ENCODE measurements at places on chromosomes 5 and 9.
A peak's percentile ranks its signal among the peaks of the same experiment; 100 is the strongest.

DNA sequence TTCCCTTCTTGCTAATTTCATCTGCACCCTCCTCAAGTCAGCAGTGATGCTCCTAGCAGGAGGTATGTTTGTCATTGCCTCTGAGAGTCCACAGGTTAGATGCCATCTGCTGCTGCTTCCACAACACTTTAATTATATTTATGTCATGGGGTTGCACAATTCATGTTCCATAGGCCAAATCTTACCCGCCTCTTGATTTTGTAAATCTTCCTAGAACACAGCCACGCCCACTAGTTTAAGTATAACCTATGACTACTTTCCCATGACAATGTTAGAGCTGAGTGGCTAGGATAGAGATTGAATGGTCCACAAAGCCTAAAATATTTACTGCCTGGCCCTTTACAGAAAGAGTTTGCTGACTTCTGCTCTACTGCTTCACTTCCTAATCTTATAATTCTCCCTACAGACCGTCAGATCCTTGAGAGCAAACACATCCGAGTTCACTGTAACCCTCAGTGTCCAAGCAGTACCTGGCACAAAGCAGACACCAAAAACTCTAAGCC, 21.1 kb downstream of the LIFR start:
- peak; percentile 35 for DNase-seq

GRCh38 chr5:174935854-174936474, 211.6 kb downstream of the MSX2 start:
- DNase-seq: peak; percentile 74

GRCh38 chr9:124814164-124814535, 37.2 kb downstream of the OLFML2A start:
- DNase-seq: no peak

GRCh38 chr5:149423049-149423793, 44.1 kb upstream of the IL17B start:
- peak; percentile 45 for DNase-seq

- DNase-seq: no peak
Measured at GRCh38 chr9:124213396-124213795, 44.4 kb upstream of the NEK6 start.

DNA sequence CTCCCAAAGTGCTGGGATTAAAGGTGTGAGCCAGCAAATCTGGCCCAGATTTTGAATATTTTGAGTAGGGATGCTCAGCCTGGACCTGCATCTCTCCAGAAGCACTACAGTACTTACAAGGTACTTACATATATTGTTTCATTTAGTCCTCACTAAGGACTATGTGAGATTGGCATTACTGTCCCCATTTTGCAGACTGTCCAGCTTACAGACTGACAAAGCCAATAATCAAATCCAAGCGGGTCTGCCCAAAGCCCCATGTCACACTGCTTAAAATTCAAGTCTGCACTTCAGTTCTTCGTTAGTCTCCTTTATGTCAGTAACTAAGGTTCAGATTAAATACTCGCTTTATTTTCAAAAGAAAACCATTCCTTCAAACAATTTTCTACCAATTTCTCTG, 7.1 kb downstream of the MAPKAP1 start:
- no peak for DNase-seq

- no peak for DNase-seq
Measured at GRCh38 chr9:37974506-37975173, 70.7 kb upstream of the SLC25A51 start.

GRCh38 chr5:108059334-108059733, 322.6 kb downstream of the FBXL17 start:
- DNase-seq: no peak

DNA sequence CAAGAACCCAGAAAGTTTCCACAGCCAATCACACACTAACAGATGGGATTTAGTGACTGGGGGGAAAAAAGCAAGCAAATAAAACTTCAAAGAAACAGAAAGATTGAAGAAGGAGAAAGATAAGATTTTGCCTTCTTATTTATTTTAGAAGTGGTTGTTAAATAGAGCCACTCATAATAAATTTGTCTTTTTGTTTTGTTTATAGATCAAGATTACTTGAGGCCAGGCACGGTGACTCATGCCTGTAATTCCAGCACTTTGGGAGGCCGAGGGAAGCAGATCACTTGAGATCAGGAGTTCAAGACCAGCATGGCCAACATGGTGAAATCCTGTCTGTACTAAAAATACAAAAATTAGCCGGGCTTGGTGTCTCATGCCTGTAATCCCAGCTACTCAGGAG, 94.9 kb upstream of the RANBP3L start:
- DNase-seq: no peak

DNA sequence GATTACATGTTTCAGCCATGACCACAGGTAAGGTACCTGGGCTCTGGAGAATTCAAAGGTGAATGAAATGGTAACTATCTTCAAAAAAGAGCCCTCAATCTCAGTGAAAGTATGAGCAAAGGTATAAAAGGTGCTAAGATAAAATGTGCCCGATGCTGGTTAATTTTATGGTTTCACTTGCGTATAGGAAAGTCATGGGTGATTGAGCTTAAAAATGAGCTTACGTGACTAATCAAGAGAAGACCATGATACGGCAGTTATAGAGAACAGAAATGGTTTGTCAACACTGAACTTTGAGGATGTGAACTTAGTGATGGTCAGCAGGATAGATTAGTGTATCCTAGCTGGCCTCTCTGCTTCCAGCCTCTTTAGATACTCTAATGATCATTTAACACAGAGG, 320.1 kb downstream of the DEPDC1B start:
- no peak for DNase-seq

DNA sequence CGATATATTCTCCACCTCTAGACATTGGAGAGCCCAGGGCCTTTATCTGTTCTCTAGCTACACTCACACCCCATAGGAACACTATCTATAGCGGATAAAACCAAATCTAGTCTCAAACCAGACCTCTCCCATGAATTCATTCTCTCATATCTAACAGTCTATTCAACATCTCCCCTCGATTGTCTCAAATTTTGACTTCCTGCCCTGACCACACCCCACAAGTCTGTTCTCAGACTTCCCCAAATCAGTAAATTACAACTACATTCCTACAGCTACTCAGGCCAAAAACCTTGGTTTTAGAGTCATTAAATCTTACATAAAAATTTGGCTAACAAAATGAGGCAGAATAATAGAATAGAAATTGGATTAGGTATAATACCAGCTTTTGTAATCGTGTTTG, 12.5 kb upstream of the SLC1A3 start:
- no peak for DNase-seq

GRCh38 chr5:86968301-86968753, 299.4 kb upstream of the RASA1 start:
- DNase-seq: peak; percentile 55

DNA sequence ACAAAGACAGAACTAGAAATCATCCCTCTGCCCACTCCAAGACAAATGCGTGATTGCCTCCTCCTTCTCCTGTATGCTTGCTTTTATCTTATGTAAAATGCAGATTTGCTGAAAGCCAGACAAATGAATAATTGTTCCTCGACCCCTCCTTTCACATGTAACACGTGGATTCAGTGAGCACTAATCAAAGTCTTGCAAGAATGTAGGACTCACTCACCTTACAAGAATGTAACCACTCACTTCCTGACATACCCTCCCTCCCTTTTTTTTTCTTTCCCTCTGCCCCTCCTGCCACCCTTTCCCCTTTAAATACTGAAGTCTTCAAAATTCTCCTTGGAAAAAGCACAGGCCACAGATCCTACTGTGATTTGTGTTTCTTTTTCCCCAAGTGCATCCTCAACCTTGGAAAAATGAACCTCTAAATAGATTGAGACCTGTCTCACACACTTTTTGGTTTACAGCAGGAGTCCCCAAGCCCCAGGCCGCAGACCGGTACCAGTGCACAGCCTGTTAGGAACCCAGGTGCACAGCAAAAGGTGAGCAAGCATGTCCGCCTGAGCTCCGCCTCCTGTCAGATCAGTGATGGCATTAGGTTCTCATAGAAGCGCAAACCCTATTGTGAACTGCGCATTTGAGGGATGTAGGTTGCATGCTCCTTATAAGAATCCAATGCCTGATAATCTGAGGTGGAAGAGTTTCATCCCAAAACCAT, 29.4 kb upstream of the HSD17B3 start:
- no peak for DNase-seq

DNA sequence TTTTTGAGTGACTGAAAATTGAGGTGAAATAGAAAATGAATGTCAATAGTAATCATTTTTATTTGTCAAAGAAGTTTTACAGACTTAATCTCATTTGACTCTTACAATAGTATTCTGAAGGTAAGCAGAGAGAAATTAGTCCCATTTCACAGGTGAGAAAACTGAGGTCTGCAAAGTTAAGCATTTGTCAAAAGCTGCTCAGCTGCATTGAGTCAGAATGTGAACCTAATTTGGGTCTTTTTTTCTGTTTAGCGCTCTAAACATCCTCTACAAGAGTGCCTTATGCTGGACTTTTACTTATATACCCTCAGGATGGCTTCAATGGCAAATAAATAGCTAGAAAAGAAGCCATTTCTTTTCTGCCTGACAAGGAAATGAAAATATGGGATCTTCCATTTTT, 135.7 kb downstream of the RASGRF2 start:
- no peak for DNase-seq

DNA sequence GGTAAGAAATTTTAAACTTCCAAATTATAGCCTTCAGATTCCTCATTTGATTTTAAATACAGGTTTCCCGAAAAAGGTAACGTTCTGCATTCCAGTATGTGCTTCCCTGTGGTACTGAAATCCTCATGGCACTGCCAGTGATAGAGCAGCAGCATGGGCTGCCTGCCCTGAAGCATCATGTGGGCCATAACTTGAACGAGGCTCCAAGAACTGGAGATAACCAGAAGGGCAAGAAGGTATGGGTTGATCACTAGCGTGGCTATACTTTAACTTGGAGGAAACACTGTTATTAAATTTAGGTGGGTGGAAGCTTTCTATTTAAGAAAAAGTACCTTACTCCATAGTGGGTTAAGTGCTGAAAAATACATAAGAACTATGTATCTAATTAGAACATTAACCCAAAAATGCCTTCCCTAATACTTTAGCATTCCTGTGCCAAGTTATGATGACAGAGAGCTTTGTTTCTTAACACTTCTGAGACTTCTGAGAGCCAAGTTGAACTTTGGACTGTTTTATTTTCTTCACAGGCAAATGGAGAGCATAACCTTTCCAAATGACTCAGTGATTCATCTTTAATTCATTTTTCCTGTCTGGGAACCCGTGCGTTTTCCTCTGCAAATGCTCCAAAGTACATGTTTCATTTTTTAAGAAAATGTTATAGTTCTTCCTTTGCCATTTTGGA, 191.5 kb upstream of the GNA14 start:
- no peak for DNase-seq

GRCh38 chr5:141641634-141642267, 5.0 kb downstream of the RELL2 start:
- DNase-seq: no peak

DNA sequence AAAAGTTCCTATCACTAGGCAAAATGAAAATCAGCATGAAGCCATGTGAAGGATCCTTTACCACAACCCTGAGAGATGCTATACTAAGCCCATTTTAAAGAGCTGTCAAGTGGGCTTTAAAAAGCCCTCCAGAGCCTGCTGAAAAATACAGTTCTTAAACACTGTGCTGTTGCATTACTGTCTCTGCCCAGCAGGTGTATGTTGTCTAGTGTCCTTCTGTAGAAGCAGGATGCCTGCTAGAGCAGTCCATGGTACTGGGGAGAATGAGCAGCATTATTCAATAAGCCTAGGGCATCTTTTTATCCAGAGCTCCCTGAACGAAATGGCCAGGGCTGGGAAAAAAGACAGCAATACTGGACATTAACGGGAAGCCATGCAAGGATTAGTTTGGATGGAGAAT, 126.2 kb upstream of the PLCXD3 start:
- peak; percentile 58 for DNase-seq

DNA sequence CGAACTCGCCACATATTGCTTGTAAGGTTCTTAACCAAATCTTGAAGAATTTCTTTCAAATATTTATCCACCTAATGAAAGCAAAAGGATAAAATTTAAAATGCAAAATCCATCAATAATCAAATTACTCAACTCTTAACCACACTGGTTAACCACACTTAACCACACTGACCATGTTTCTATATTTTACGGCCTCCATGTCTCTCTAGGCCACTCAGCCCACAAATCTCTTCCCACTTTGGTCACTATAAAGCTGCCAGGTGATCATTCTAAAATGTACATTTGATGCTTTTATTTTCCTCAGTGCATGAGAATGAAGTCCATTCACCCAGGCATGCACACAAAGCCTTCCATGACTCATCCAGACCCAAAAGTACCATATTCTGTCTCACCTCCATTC, 56.4 kb upstream of the OR2K2 start:
- no peak for DNase-seq

GRCh38 chr9:124771867-124772679, 962 bp upstream of the NR6A1 start:
- DNase-seq: peak; percentile 85

DNA sequence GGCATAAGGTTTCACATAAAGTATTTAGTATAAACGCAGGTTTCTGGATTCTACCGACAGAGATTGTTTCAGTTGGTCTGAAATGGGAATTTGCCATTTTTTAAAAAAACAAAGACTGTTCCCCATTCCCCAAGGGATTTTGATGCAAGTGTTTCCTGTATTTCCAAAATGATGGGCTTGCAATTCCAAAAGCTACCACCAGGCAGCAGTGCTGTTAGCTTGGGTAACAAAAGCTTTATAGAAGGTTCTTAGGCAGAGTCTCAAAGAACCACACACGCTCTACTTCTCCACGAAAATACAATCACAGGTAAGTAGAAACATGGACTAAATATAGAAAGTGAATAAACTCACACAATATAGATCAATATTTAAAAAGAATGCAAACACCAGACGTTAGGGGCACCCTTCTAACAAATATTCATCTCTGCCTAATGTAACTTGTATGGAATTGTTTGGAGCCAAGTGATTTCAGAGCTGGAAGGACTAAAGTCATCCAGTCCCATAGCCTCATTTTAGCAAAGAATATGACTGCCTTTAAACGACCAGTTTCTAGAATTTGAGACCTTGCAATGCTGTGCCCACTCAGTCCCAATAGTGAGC, 154.3 kb downstream of the SPOCK1 start:
- peak; percentile 80 for DNase-seq

DNA sequence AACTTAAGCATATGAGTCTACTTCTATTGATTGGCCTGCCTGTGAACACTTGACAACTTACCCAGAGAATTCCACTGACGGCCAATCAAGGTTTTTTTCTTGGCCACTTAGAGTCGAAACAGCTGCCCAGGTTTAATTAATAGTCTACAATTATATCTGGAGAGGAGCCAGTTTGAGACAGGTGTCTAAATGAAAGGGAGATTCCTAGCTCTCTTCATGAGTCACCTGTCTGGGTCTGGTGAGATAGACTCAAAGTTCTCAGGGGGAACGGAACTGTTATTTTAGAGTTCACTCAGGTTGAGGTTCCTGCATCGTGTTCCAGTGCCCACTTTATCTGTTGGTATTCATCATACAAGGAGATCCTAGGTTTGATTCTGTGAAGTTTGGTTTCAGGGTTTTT, 111.0 kb downstream of the CD180 start:
- DNase-seq: peak; percentile 18

GRCh38 chr5:34959323-34959722, 30.0 kb downstream of the DNAJC21 start:
- DNase-seq: no peak

DNA sequence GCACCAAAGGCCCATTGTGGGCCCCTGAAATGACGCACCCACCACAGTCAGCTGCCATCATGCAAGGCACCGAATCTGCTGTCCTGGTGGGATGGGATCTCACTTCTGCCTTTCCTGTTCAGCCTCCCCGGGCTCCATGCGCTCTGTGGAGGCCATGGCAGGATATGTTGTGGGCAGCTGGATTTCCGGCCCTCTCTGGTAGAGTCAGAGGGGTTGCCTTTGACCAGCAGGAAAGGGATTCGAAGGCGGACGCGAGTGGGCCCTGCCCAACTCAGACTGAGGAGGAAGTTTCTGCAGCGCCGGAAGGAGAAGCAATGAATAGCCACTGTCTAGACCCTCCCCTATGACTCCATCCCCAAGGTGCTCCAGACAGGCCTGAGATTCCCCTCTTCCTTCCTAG, 35.5 kb downstream of the GADD45G start:
- no peak for DNase-seq
